ENCODE measurements at places on chromosomes 4 and X.
A peak's percentile ranks its signal among the peaks of the same experiment; 100 is the strongest.

GRCh38 chr4:82230306-82230705 lies 143.5 kb downstream of the HNRNPD start:
- DNase-seq = no peak

DNA sequence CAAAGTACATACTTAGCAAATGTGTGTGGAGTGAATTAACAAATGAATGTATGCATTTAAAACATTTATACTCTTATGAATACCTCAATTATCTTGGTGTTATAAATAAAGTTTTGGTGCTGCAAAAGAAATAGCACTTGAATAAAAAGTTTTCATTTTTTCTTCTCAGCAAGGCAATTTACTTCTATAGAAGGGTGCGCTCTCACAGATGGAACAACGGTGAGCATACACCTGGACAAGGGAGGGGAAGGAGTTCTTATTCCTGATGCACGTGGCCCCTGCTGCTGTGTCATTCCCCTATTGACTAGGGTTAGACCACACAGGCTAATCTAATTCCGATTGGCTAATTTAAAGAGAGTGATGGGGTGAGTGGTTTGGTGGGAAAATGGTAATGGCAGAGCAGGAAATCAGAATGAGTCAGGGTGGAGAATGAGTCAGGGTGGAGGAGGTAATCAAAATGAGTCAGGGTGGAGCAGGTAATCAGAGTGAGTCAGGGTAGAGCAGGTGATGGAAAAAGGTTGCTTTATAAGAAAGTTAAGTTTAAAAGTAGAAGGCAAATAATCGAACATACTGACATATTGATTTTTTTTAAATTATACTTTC lies 28.2 kb upstream of the PGK1 start:
- DNase-seq = peak; percentile 15

DNA sequence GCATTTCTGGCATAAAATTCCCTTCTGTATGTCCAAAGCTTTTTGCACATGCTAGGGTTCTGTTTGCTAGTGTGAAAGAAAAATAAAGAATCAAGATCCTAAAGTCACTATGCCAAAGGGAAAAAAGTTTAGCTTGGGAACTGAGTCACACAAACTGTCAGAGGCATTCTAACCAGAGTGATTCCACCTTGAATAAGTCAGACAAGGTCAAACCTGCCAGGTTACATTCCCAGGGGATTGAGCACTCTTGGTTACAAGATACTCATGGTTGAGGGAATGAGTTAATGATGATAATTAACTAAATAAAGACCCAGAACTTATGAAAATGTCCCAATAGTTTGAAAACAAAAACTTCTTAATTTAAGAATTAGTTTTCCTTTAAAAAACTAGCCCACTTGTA lies 13.7 kb upstream of the UGT2B17 start:
- no peak for DNase-seq

- DNase-seq = no peak
Observed at GRCh38 chr4:147492306-147492705, 11.4 kb downstream of the EDNRA start.

DNA sequence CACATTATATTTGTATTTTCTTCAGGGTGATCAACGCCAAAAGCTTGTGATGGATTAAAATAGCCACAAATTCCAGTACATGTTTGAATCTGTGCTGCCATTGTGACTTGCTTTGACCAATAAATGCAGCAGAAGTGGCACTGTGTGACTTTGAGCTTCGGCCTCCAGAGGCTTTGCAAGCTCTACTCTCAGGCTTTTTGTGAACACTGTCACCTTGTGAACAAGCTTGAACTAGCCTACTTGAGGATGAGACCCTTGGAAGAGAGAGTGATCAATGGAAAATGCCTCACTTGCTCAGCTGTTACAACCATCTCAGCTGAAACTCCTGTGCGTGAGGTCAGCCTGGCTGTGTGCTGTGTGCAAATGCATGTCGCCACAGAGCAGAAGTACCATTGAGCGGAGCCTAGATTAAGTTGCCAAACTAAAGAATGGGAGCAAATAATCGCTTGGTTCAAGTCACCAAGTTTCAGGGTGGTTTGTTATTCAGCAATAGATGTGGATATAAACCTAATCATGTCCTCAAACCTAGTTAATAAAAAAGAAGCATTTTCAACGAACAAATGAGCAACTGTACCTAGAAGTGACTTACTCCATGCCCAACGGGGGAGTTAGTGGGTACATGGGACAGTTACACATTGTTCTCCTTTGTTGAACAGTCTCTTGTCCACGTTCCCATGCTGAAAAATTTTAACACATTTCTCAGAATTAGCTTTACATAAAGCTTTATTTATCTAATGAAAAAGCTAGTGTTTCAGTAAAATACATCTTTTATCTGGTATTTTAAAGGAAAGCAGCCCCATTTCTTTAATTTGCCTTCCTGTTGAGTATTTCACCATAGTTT lies 23.5 kb downstream of the NOA1 start:
- no peak for DNase-seq
